ENCODE measurements at places on chromosomes 6 and 20. TPM values are rescaled to one million over a fixed set of nuclear protein-coding genes. Genes with fewer than 3 reads are reported as not detected.

DNA sequence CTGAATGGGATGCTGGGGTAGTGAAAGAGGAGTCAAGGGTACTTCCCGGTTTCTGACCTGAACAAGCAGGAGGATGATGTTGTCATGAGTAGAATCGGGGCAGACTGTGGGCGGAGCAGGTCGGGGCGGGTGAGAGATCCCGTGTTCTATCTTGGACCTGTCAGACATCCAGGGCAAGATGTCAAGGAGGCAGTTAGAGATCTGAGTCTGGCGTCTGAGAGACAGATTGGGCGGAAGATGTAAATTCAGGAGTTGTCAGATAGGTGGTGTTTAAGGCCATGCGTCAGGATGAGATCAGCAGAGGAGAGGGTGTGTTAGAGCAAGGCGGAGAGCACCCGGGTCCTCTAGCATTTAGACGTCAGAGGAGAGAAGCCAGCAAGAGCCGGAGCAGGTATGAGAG, 115.5 kb downstream of the DLGAP4 start:
- DNase-seq = no peak

Gene NSFL1C
- 109 TPM for polyA plus RNA-seq

DNA sequence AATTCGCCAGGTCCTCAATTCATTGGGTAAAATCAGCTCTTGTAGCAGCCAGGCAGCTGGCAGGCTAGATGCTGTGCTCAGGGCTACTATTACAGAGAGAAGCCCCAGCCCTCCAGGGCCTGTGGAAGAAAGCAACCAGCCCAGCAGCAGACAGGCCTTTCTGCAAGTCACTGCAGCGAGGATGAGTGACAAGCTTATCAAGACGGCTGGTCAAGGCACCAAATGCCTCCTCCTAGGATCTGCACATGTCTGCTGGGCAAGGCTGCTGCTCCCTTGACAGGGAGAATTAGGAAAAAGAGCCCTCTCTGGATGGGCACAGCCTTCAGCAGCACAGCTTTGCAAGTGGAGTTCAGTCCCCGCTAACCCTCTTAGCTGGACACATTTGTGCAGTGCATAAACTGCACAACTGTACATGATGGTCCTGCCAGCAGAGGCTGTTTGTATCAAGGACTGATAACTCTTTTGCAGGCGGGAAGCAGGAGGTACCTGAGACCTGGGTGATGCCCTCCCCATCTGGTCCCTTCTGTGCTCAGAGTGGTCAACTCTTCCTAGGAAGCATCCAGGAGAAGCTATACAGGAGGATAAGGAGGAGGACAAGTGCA, 89.9 kb downstream of the CDC5L start:
- DNase-seq = no peak

- no peak for DNase-seq
Observed at GRCh38 chr20:3208786-3209256, 477 bp upstream of the ITPA start.

DNA sequence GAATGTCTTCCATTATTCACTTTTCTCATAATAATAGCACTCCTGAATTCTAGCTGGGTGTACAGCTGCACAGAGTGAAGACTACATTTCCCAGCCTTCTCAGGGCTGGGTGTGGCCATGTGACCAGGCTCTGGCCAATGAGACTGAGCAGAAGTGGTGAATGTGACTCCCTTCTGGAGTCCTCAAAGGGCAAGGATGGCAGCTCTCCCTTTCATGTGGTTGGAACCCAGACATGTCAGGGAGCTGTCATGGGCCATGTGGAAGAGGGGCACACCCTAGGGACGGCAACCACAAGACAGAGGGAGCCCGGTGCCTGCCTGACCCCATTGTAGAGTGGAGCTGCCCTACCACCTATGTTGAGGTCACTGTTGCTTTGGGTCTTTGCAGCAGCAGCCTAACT, 312.8 kb upstream of the SULF2 start:
- DNase-seq = no peak

Gene DEFB132
- not detected for polyA plus RNA-seq

DNA sequence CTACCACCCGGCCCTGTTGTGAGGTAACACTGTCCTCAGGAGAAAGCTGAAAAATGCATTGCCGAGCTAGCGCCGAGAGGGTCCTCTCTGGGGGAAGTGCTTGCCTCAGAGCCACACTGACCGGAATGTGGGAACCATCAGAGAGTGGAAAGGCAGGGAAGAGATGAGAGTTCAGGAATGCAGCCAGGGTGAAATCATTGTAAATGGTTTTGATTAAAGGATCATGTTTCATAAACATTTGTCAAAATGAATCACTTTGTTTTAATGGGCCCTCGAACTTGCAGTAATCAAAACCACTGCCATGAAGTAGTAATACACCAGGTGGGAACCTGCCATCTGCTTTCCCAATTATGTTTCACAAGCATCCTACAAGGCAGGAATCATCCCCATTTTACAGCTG, 16.9 kb upstream of the IL17F start:
- no peak for DNase-seq

Gene COMMD7
- 67.5 TPM for polyA plus RNA-seq
